IMR-90 (cell line): ENCODE measurements at places on chromosomes 7 and 10. TPM values are rescaled to one million over a fixed set of nuclear protein-coding genes. Genes with fewer than 3 reads are reported as not detected.

Gene GPR37
- total RNA-seq: 9.2 and 9.3 TPM in 2 replicates

Gene ATOH7
- total RNA-seq: not detected in 2 replicates

Gene CPA4
- total RNA-seq: 365 and 382 TPM in 2 replicates

Gene SLC18A3
- not detected in 2 replicates for total RNA-seq

Gene MBL2
- not detected in 2 replicates for total RNA-seq

Gene SPAM1
- total RNA-seq: not detected in 2 replicates

Gene OR6B1
- total RNA-seq: not detected in 2 replicates

Gene HOXA10
- 0.18 and 0.28 TPM in 2 replicates for total RNA-seq

Gene FBXO24
- 0.28 and 0.54 TPM in 2 replicates for total RNA-seq

Gene GPR15LG
- not detected in 2 replicates for total RNA-seq

Gene UPK3B
- total RNA-seq: not detected in 2 replicates

Gene PRF1
- total RNA-seq: not detected in 2 replicates

Gene AKR1D1
- total RNA-seq: not detected in 2 replicates

Gene STEAP2
- 3.9 and 4.2 TPM in 2 replicates for total RNA-seq

Gene TCERG1L
- total RNA-seq: not detected in 2 replicates

Gene EZH2
- 13.1 and 16.4 TPM in 2 replicates for total RNA-seq

Gene CYP3A4
- not detected in 2 replicates for total RNA-seq

Gene FAM237B
- total RNA-seq: not detected in 2 replicates

Gene LMOD2
- not detected in 2 replicates for total RNA-seq

Gene PIK3CG
- under 0.01 TPM in 2 replicates for total RNA-seq

Gene CALCR
- not detected in 2 replicates for total RNA-seq

Gene PAX4
- not detected in 2 replicates for total RNA-seq

Gene DNAJC1
- total RNA-seq: 13.3 and 22.8 TPM in 2 replicates

Gene RBM20
- total RNA-seq: under 0.01 TPM in 2 replicates

Gene MMD2
- total RNA-seq: not detected in 2 replicates

Gene DLD
- 120 and 361 TPM in 2 replicates for total RNA-seq

Gene LRRC18
- total RNA-seq: not detected in 2 replicates

Gene DEPP1
- total RNA-seq: 11.7 and 13.6 TPM in 2 replicates

Gene LGI1
- total RNA-seq: not detected in 2 replicates

Gene TLL2
- under 0.01 TPM in 2 replicates for total RNA-seq

Gene RPEL1
- total RNA-seq: under 0.01 and 0.28 TPM in 2 replicates

Gene ACHE
- total RNA-seq: not detected in 2 replicates

Gene SKAP2
- total RNA-seq: 5.7 and 11.1 TPM in 2 replicates

Gene PNLIP
- total RNA-seq: not detected in 2 replicates

Gene ACSM6
- not detected in 2 replicates for total RNA-seq

Gene ASB15
- total RNA-seq: not detected in 2 replicates

Gene ZCWPW1
- 0.56 and 0.72 TPM in 2 replicates for total RNA-seq

Gene MET
- total RNA-seq: 68.0 and 84.6 TPM in 2 replicates

Gene ZNF239
- total RNA-seq: 10.8 and 12.7 TPM in 2 replicates

Gene SMO
- 15.3 and 18.5 TPM in 2 replicates for total RNA-seq

Gene MAT1A
- total RNA-seq: not detected in 2 replicates

Gene PIK3AP1
- total RNA-seq: under 0.01 and 0.28 TPM in 2 replicates

Gene VSTM4
- total RNA-seq: 2.5 and 2.9 TPM in 2 replicates

Gene AMPH
- 3.9 and 4.2 TPM in 2 replicates for total RNA-seq

Gene TMEM236
- total RNA-seq: not detected in 2 replicates

Gene POLL
- 6.1 and 6.3 TPM in 2 replicates for total RNA-seq

Gene WASL
- 2.3 and 5.3 TPM in 2 replicates for total RNA-seq

Gene MNX1
- total RNA-seq: not detected in 2 replicates

Gene PTPRZ1
- total RNA-seq: not detected in 2 replicates

Gene MAPK8
- total RNA-seq: 54.7 and 67.2 TPM in 2 replicates

Gene GPR26
- total RNA-seq: not detected in 2 replicates

Gene FXYD4
- total RNA-seq: not detected in 2 replicates

Gene BTBD16
- not detected in 2 replicates for total RNA-seq

Gene ADAM22
- total RNA-seq: under 0.01 and 0.18 TPM in 2 replicates

Gene PSTK
- 4.1 and 4.7 TPM in 2 replicates for total RNA-seq

Gene SGCE
- 36.4 and 40.5 TPM in 2 replicates for total RNA-seq

Gene GARIN1A
- 0.18 and 0.28 TPM in 2 replicates for total RNA-seq
